ENCODE measurements at places on chromosomes 5 and 9.

- no peak for DNase-seq
Observed at GRCh38 chr9:3908731-3909130, 382.9 kb upstream of the RFX3 start.

- peak; percentile 89 for DNase-seq
Observed at GRCh38 chr5:7868773-7869473, at the start of the genes FASTKD3 and MTRR. Gene FASTKD3 (minus strand): TSS chr5:7869031. CDS start chr5:7868083, 948 bp downstream. Gene MTRR (plus strand): TSS chr5:7869148. CDS start chr5:7870795, 1,647 bp downstream.

GRCh38 chr5:103908336-103909080 lies 345.9 kb upstream of the NUDT12 start:
- no peak for DNase-seq

DNA sequence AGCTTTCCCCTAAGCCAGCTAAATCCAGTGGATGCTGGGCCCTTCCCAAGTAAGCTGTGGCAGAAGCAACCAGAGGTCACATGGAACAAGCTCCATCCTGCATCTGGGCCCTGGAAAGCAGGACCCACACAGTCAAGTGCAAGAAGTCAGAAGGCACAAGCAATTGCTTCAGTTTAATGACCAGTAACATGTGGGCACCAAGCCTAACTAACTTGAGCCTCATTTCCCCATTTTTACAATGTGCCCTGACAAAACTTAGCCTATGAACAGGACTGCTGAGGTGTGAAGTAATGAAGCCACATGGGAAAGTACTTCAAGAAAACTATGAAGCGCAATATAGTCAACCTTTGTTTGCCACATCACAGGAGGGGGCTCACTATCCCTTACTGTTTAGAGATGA lies 90.5 kb downstream of the TLE1 start:
- DNase-seq, result no peak

DNA sequence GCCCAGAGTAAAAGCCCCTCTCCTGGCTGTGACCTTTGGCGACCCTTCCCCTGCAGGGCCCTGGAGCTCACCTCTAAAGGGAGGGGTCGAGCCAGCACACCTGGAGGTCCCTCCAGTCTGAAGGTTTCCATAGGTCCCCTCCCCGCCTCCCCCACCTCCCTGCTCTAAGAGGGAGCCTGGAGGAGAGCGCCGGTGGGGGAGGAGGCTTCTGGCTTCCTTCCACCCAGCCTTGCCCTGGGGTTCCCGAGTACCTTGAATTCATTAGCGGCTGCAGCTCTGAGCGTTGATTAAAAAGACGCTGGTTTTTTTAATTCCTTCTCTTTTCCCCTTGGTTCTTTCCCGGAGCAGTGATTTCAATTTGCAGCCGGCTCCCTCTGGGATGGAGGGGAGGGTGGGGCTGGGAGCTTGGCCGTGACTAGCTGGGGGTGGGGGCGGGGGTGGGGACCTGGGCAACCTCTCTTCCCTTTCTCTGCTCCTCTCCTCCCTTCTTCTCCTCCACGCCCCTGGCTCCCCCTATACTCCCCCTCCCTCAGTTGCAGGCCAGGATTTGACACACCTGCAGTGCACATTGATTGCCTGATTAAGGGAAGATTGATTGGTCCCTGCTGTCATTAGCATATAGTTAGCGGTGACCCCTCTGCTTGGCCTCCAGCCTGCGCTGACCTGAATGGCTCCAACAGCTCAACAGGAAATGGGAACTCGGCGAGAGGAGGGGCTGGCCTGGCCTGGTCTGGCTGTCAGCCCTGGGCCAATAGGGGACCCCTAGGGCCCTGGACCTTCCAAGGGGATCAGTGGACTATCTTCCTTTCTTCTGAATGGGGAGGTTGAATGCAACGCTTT lies 67.5 kb upstream of the RAPGEF1 start:
- no peak for DNase-seq

DNA sequence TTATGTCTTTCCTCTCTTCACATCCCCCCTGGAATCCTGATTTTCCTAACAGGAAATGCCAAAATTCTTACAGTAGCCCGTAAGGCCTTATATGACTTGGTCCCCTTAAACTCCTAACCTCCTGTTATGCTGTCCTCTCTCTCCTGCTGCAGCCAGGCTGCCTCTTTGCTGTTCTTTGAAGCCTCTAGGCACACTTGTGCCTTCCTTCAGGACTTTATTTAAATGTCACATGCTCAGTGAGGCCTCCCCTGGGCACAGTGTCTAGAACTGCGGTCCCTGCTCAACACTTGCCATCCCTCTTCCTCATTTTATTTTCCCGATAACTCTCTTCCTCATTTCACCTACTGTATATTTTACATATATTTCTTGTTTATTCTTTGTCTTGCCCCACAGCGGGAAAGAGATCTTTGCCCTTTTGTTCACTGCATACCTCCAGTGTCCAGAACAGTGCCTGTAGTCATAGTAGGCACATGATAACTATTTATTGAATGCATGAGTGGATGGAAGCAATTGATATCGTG lies 5.5 kb upstream of the SHB start:
- no peak for DNase-seq

GRCh38 chr9:72102520-72102919 lies 42.1 kb upstream of the C9orf57 start:
- no peak for DNase-seq

DNA sequence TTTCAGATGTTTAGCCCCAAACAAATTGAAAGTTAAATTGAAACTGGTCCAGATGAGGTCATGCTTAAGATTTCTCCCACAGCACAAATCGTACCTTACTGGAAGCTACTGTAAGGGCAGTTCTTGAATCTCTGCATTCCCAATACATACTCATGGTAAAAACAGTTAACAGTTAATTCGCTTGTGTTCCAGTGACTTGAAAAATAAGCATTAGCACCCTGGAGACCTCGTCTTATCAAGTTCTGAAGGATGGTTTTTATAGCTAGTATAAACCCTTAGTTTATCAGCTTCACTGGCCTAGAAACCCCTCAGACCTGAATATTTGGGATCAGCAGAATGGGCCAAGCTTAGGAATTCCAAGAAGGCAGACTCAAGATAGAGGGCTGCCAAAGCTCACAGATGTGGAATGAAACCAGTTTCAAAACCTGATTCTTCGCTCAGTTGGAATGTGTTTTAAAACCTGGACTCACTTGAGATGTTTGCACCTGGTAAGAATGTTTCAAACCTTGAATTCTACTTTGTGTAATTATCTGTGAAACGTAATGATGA lies 103.6 kb downstream of the C9orf152 start:
- DNase-seq, result no peak

GRCh38 chr5:40258222-40258621 lies 421.5 kb upstream of the PTGER4 start:
- no peak for DNase-seq

GRCh38 chr5:59783264-59783663 lies 110.3 kb downstream of the PDE4D start:
- no peak for DNase-seq

- no peak for DNase-seq
Observed at GRCh38 chr9:120934281-120934680, 7.7 kb upstream of the TRAF1 start.

- no peak for DNase-seq
Observed at GRCh38 chr5:1520791-1521453, 2.8 kb downstream of the LPCAT1 start.

- DNase-seq, result no peak
Observed at GRCh38 chr5:5165541-5166002, 25.4 kb downstream of the ADAMTS16 start.

- DNase-seq, result no peak
Observed at GRCh38 chr9:2493109-2493508, 128.5 kb upstream of the VLDLR start.

- no peak for DNase-seq
Observed at GRCh38 chr9:133888809-133889491, 103.2 kb downstream of the VAV2 start.

DNA sequence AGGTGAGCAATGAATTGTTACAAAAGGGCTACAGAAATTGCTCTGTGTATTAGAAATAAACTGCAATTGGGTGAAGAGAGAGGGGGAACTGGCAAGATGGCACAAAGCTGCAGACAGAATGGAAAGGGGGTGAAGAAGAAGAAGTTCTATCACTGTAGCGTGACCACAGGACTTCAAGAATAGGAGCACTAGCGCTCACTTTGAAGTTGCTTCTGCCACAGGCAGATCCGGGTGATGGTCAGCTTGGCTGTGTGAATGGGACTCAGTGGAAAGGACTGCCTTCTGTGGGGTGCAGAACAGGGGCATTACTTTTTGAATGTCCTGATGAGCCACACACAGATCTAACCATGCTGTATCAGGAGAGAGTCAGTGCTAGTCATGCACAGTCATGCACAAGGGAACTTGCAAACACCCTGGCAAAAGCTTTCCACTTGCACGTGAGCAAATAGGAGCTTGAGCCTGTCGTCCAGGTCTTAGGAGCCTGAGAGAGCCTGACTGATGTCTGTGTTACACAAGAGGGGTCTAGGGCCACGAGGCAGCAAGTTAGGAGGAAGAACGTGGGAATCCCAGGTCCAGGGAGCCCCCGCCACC lies 16.3 kb downstream of the IL5 start:
- no peak for DNase-seq

GRCh38 chr9:8769153-8769552 lies 969.6 kb upstream of the DMAC1 start:
- DNase-seq, result no peak

DNA sequence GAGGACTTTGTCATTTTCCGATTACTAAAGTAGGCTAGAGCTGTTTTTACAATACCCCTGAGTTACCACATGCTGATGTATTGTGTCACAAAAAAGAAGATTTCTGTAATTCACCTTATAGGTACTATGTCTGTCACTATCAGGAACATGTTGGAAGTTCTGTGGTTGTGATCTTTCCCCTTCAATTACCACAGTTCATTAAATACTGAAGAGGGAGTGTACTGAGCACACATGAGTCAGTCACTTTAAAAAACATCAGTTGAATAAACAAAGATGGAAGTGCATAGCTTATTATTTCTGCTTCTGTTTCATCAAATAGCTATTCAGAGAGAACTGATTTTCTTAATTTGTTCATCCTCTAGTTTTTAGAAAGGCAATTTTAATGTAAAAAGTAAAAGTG lies 31.7 kb downstream of the AP3S1 start:
- no peak for DNase-seq

DNA sequence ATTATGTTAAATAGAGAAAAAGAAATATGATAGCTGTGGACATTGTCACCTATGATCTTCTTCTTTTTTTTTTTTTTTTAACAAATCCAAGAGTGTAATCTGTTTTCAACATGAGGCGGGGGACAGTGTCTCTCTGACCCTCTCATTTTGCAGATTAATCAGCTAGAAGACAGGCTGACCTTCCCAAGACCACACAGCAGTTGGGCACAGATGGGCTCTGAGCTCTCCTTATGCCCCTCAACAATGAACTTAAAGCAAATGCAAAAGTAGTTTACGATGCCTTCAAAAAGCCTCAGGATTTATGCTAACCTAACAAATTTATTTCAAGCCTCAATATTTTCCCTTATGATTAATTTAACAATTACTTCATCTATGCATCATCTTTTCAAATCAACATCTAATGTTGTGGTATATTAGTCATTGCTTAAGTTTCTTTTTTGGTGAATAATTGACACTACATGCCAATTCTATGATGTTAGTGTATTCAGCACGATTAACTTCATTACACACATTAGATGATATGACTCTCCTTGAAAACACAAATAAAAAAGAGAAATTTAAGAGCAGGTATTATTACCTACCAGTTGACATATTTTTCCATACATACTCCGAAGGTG lies 7.4 kb downstream of the NFIL3 start:
- no peak for DNase-seq

DNA sequence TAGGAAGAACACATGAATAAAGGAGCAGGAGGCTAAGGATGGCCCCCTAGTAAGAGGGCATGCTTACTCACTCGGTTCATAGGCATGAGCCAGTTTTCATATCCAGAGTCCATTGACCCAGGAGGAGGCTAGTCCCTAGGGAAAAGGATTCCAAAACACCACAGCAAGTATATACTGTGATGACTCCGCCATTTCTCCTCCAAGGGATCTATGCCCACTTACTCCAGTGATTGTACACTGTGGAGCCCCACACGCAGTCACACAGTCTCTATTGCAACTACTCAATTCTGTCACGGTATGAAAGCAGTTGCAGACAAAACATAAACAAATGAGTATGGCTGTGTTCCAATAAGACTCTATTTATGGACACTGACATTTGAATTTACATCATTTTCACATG lies 117.7 kb upstream of the ALDH1B1 start:
- DNase-seq, result no peak

DNA sequence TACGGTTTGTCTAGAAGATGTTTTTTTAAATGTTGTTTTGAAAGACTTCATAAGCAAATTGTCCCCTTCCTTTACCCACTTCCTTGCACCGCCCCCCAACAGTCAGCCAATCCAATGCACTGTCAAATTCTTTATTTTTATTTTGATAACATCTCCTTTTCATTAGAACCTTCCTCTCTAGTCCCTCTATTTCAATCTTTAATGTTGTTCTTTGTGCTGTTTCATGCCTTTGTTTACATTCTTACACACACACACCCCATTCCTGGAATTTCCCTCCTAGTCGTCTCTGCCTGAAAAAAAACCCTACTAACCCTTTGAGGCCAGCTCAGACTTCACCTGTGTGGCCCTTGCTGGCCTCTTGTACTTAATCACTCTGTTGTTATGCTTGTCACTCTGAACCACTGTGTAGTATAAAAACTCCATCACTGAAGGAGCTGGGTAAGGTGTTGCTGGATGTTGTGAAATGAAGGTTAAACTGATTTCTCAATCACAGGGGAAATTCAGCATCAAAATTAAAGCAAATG lies 133.4 kb downstream of the UGCG start:
- DNase-seq, result peak; percentile 21

- no peak for DNase-seq
Observed at GRCh38 chr9:27622693-27623340, 49.5 kb upstream of the C9orf72 start.

- DNase-seq, result no peak
Observed at GRCh38 chr9:14277244-14277643, 36.7 kb downstream of the NFIB start.

DNA sequence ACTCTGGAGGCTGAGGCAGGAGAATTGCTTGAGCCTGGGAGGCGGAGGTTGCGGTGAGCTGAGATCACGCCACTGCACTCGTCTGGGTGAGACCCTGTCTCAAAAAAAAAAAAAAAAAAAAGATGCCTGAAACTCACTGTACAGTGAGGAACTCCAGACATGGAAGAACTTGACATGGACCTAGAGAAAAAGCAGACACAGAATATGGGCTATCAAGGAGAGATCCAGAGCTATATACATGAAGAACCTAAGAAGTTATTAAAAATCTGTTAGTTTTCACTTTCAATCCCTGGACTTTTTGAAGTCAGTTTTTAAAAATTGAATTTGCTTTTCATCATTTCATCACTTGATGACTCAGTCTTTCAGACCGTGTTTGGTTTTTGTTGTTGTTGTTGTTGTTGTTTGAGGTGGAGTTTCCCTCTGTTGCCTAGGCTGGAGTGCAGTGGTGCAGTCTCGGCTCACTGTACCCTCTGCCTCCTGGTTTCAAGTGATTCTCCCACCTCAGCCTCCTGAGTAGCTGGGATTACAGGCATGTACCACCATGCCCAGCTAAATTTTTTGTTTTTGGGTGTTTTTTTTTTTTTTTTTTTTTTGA lies 20.3 kb downstream of the PAIP2 start:
- no peak for DNase-seq

GRCh38 chr5:82885627-82886389 lies 191.4 kb downstream of the TMEM167A start:
- no peak for DNase-seq
